ENCODE measurements at places on chromosomes 2 and 18. TPM values are rescaled to one million over a fixed set of nuclear protein-coding genes. Genes with fewer than 3 reads are reported as not detected.

The TGOLN2 gene
- total RNA-seq = 47.1 TPM

The ERMN gene
- total RNA-seq = not detected

The SPATS2L gene
- total RNA-seq = 45.5 TPM

The CCDC178 gene
- total RNA-seq = not detected

DNA sequence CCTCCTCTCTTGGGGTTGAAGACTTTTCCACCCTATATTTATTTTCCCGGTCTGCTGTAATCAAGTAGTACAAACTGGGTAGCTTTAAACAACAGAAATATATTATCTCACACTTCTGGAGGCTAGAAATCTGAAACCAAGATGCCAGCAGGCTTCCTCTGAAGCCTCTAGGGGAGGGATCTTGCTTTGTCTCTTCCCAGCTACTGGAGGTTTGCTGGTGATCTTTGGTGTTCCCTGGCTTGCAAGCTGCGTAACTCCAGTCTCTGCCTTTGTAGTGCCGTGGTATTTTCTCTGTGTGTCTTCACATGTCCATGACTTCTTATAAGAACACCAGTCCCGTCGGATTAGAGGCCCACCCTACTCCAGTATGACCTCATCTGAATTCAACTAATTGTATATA lies 44.4 kb downstream of the MYO3B start:
- no peak for DNase-seq

GRCh38 chr2:11562476-11562875 lies 28.6 kb downstream of the GREB1 start:
- DNase-seq = no peak

DNA sequence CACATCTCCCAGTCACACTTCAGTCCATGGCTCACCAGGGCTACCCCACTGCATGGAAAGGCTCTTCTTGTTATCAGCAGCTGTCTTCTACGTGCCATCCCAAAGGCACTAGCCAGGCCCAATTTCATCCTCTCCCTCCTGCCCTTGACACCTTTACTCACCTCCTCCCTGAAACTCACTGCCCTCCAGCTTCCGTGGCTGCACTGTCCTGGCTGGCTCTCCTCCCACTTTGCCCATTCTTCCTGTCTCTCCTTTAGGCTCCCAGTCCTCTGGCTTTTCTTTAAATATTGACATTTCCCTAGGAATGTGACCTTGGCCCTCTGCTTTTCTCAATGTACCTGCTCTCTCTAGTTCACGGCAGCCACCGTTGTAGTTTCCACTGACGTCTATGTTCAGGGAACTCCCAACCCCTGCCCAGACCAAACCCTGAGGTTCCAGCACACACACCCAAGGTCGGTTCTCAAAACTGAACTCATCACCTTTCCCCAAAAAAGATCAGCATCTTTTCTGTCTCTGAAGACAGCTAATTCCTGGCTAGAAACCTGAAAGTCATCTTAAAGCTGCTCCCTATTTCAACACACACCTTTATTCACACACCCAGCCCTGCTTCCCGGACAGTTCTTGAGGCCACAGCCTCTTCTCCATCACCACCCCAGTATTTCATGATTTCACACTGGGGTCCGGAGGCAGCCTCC lies 36.7 kb downstream of the WDFY1 start:
- no peak for DNase-seq

GRCh38 chr2:112869258-112869842 lies 32.8 kb upstream of the IL1B start:
- DNase-seq = no peak

DNA sequence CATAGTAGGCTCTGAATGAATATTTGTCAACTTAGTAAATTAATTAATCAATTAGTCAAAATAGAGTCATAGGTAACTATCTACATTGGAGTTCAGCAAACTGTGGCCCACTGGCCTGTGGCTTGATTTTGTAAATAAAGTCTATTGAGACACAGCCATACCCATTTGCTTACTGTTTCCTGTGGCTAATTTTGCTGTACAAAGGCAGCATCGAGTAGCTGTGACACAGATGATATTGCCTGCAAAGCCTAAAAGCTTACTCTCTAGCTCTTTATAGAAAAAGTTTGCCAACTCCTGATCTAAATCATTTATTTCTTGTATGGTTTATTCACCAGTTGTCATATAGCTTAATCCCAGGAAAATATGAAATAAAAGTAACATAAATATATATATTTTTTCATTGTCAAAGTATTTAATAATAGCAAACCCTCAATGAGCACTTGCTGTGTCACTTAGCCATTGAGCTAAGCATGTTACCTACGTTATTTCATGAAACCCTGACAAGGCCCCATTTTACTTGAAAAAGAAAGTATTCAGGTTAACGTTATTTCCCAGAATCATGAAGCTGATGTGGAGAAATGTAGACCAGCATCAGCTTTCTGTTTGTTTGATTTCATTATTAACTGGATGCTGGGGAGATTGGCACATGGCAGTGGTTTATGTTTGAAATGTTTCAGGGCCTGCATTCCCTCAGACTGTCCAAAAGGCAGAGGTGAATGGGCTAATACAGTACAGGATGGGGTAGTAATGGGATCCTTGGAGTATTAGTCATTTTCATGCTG lies 69.6 kb downstream of the ICOS start:
- no peak for DNase-seq

- no peak for DNase-seq
Measured at GRCh38 chr18:9130806-9131205, 5.8 kb upstream of the ANKRD12 start.

GRCh38 chr2:204407204-204408014 lies 137.9 kb upstream of the PARD3B start:
- DNase-seq = no peak

- no peak for DNase-seq
Measured at GRCh38 chr18:62992877-62993365, 277.6 kb downstream of the PHLPP1 start.

GRCh38 chr2:228522977-228523376 lies 341.5 kb upstream of the SPHKAP start:
- DNase-seq = no peak

- no peak for DNase-seq
Measured at GRCh38 chr2:31348618-31349017, 65.9 kb downstream of the XDH start.

Measured in glutamatergic neuron (in vitro differentiated cells).